Activated naive CD4-positive, alpha-beta T cell (primary cell): ENCODE measurements at places on chromosomes 3 and 15.

GRCh38 chr3:127472506-127472905 lies 118.0 kb downstream of the TPRA1 start:
- no peak for DNase-seq

DNA sequence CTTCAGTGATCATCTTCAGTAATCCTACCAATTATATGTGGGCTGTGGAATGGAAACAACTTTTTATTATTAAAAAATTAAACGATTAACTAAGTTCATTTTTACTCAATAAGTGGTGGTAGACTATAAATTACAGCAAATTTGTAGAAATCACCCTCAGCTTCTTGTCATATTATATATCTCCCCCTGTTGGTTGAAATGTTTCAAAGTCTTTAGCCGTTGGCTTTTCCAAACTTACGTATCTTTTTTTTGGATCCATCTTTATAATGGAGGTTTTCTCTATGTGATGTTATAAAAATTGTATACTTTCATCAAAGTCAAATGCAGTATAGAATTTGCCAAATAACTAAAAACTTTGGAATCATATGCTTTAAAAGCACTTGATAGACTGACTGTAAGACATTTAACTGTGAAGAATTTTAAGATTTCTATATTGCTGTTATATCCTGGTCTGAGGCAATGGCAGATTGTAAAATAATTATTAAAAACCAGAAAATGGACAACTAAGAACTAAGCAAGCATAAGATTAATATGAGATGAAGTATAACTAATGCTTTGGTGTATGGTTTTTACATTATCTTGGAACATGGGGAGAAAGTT lies 44.7 kb downstream of the ATP11B start:
- no peak for DNase-seq

GRCh38 chr3:38740537-38740936 lies 75.5 kb downstream of the SCN10A start:
- no peak for DNase-seq

DNA sequence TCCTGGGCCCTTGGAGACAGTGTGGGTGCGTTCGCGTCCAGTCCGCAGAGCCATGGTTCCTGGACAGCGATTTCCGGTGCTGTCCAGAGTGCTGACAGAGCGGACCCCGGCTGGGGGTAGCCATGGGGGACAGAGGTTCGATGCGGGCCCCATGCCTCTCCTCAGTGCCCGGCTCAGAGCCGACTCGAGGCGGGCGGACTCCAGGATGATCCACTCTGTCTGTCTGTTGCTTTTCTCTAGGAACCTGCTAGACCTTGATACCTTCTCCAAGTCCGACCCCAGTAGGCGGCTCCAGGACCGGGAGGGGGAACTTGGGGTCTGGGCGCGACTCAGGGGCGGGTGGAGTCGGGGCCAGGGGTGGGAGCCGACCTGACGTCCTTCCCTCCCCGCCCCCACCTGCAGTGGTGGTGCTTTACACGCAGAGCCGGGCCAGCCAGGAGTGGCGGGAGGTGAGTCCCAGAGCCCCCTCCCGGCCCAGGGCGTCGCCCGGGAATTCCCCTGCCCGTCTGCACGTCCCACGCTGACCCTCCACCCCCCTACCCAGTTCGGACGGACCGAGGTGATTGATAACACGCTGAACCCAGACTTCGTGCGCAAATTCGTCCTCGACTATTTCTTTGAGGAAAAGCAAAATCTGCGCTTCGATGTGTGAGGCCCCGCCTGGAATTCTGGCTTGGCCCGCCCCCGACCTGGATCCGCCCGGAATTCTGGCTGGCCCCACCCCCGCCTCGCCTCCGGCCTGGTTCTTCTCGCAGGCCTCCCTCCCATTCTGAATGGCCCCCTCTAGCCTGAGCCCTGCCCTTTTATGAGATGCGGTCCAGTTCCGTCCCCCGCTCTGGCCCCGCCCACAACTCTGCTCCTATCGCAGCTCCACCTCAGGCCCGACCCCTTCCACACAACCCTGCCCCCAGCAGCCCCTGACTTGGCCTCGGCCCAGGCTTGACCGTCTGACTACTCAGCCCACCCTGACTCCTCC lies 1.0 kb downstream of the CPNE9 start:
- DNase-seq = no peak

DNA sequence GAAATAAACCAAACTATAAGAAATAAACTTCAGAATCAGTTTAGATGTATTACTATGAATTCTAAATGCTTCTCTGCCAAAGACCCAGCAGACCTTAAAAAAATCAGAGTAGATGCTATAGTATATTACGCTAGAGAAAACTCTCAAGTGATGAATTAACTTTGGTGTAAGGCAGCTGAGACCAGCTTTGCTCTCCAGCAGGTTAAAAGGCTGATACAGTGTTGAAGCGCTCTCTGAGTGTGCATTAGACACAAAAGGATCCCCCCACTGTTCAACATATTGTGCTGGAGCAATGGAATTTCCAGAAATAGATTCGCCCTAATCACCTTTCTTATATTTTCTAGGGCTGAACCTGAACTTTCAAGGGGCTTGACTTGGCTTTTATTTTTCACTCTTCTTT lies 190.0 kb downstream of the EFHB start:
- no peak for DNase-seq

DNA sequence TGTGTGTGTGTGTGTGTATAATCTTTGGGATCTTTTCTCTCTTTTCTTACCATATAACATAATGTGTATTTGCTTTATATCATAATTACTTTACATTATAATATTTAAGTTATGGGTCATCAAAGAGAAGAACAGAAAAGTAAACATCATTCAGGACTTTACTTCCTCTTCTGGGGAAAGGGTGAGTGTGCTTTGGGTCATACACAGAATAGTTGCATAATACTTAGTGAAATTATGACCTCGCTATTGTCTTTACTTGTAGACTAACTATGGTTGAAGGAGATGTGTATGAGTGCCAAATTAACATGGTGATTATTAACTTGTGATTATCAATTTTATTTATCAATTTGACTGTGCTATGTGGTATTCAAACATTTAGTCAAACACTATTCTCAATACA lies 1086.9 kb downstream of the DIPK2A start:
- DNase-seq = no peak

DNA sequence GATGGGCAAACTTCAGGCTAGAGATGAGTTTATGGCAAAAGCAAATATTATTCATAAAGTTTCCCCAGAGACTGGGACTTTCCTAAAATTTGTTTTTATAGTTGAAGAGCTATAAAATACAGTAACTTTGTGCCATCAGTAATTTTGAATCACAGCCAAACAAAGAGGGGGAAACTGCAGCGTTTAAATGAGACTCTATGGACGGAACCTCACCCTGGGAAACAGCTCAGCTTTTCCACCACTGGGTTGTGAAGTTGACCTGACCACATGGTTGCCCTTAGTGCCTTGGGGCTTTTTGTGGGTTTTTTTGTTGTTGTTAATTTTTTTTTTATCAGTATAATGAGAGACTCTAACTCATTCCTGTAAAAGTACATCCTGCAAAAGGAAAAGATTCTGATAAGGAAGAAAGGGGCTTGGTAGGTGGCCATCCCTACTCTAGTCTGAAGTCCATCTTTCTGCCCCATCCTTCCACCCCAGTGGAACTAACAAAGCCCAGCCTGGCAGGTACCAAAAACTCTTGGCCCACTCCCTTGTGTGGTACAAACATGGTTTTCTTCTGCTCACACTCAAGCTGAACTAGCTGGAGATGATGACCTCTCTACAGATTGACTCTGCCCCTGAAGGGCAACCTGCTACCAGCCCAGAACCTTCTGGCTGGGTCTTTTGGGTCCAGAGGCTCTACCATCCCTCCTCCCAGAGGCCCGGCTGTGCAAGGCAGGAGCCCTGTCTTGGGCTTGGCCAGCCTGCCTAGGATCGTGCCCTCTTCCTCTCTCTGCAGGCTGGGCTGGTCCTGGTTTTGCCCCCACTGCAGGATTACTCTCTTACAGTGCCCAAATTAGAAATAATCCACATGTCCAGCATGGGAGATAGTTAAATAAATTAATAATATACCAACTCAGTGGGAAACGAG lies 41.2 kb downstream of the RLBP1 start:
- DNase-seq = no peak
